ENCODE measurements at places on chromosomes 12 and 14. TPM values are rescaled to one million over a fixed set of nuclear protein-coding genes. Genes with fewer than 3 reads are reported as not detected.

The SCN8A gene
- 9.7 TPM for total RNA-seq

DNA sequence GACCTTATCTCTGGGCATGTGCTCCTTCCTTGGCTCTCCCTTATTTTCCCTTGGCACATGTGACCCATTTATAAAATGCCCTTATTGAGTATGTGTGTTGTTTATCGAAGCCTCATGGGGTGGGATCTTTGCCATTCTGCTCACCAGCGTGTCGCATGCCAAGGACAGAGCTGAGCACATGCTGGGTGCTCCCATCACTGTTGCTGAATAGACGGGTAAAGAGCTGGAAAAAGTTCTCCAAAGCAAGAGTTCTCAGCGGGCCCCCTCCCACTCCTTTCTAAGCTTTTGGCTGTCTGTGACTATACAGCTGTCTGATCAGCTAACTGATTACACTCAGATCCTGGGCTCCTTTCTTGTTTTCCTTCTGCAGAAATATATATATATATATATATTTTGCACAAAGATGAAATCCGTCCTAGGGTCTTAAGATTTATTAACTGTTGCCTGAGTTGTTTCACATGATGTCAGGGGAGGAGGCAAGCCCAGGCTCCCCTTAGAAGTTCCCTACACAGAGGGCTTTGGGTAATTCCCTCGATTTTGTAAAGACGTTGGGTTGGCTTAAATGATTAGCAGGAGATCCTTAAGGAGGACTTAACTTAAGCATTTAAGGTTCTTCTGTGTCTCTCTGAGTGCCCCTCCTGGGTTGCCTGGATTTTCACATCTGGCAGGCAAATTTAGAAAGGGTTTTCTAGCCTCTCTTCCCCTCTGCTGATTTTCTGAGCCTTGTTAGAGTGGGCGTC, 71.6 kb downstream of the TMEM132C start:
- no peaks in the 10 kb centered on the region for H3K4me1 ChIP-seq
- peaks cover 4% of the 10 kb centered on the region for H3K27me3 ChIP-seq
- peak overlapping the region; percentile 58 for H3K4me3 ChIP-seq
- H3K27ac ChIP-seq: peak overlapping the region; percentile 91
- DNase-seq: peak; percentile 63
- H3K36me3 ChIP-seq: no peaks in the 10 kb centered on the region

DNA sequence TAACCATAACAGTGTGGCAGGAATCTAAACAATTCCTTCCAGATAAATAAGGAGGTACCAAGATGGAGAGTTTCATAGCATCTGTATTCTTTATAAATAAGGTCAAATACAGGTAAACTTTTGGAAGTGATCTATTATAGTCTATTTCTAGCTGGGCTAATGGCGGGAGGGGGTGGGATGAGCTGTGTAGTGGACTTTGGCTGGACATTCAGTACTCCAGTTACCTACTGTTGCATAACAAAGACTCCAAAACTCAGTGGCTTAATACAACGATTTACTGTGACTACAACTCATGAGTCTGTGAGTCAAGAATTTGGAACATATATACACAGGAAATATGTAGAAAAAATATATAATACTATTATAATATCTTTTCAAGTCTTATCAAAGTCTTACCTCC, 496.1 kb downstream of the BCL11B start:
- H3K4me3 ChIP-seq: no peak overlapping the region
- no peaks in the 10 kb centered on the region for H3K36me3 ChIP-seq
- H3K27me3 ChIP-seq: no peaks in the 10 kb centered on the region
- H3K27ac ChIP-seq: no peak overlapping the region
- peaks cover 3% of the 10 kb centered on the region for H3K4me1 ChIP-seq

The TMEM30B gene
- total RNA-seq: 11.4 TPM

The OVCH1 gene
- total RNA-seq: 0.43 TPM

GRCh38 chr12:45124485-45125155, 73.7 kb upstream of the DBX2 start:
- DNase-seq: no peak
- no peaks in the 10 kb centered on the region for H3K4me1 ChIP-seq
- no peaks in the 10 kb centered on the region for H3K27me3 ChIP-seq
- H3K27ac ChIP-seq: no peak overlapping the region
- H3K4me3 ChIP-seq: no peak overlapping the region

DNA sequence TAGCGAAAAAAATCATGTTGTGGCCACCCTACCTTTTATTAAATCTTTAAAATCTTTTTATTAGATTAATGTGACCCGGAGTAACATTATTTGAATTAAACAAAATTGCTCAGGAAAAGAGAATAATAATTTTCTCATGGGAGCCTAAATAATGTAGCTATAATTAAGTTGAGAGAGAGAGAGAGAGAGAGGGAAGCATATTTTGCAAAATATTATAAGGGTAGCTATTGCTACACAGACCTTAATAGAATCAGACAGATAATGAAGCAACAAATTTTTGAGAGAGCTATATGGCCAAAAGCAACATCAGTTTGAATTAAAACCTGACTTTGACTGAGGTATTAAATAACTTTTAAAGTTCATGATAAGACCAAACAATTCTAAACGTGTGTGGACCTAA, 703.5 kb downstream of the TMTC2 start:
- no peaks in the 10 kb centered on the region for H3K4me1 ChIP-seq
- H3K4me3 ChIP-seq: no peak overlapping the region
- H3K27ac ChIP-seq: no peak overlapping the region
- DNase-seq: no peak
